ENCODE measurements at places on chromosomes 16 and 17. TPM values are rescaled to one million over a fixed set of nuclear protein-coding genes. Genes with fewer than 3 reads are reported as not detected.

GRCh38 chr17:72996791-72997190 is 95.7 kb downstream of the SLC39A11 start:
- DNase-seq, result no peak

- peak; percentile 76 for DNase-seq
Observed at GRCh38 chr17:5583426-5584382, 605 bp downstream of the NLRP1 start.

- no peak for DNase-seq
Observed at GRCh38 chr16:30588651-30589050, 3.2 kb upstream of the ZNF785 start.

- DNase-seq, result peak; percentile 60
Observed at GRCh38 chr16:4879049-4879448, 31.8 kb downstream of the UBN1 start.

DNA sequence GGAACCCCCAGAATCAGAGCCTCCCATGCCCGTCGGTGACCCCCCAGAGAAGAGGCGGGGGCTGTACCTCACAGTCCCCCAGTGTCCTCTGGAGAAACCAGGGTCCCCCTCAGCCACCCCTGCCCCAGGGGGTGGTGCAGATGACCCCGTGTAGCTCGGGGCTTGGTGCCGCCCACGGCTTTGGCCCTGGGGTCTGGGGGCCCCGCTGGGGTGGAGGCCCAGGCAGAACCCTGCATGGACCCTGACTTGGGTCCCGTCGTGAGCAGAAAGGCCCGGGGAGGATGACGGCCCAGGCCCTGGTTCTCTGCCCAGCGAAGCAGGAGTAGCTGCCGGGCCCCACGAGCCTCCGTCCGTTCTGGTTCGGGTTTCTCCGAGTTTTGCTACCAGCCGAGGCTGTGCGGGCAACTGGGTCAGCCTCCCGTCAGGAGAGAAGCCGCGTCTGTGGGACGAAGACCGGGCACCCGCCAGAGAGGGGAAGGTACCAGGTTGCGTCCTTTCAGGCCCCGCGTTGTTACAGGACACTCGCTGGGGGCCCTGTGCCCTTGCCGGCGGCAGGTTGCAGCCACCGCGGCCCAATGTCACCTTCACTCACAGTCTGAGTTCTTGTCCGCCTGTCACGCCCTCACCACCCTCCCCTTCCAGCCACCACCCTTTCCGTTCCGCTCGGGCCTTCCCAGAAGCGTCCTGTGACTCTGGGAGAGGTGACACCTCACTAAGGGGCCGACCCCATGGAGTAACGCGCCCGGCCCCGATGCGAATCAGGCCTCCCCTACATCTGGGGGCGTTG is 4.0 kb downstream of the TPSG1 start:
- no peak for DNase-seq

- DNase-seq, result no peak
Observed at GRCh38 chr17:10081571-10082169, 116.7 kb downstream of the GAS7 start.

DNA sequence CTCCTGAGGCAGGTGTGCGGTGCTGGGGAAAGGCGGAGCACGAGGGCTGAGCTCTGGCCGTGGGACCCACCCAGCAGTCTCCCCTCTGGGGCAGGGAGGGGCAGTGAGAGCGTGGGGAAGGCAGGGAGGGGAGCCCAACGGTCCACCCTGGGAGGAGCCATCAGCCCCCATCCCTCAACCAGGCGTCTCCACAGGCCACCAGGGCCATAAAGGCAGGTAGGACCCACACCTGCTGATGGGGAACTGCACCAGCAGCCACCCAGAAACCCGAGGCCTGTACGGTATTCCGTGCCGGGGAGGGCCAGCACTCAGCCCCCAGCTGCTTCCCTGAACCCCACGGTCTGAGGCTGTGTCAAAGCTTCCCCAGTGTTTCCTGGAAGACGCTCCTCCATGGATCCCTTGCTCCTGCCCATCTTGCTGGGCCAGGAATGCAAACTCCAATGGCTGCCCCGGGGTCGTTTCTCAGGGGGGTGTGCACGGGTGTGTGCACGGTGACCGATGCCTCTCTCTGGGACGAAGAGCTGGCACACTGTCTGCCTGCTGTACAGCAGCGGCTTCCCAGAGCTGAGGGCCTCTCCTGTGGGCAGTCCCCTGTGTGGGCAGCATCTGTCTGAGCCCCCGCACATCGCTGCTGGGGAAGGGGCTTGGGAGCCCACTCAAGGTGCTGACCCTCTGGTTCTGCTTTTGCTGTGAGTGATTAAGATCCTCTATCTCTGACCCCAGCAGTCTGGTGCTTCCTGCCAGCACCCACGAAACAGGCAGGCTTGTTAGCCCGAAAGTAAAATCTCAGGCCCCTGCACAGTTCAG is 17.2 kb upstream of the METRNL start:
- DNase-seq, result no peak

HOXB6 gene
- 6.6 TPM for polyA plus RNA-seq

BCL6B gene
- not detected for polyA plus RNA-seq

SMIM5 gene
- polyA plus RNA-seq, result 0.16 TPM

CANT1 gene
- 44.8 TPM for polyA plus RNA-seq

NAA38 gene
- 196 TPM for polyA plus RNA-seq

NPIPA5 gene
- not detected for polyA plus RNA-seq

PLA2G10 gene
- polyA plus RNA-seq, result not detected
